Fibroblast of upper back skin (primary cell): ENCODE measurements at places on chromosomes 13 and 19.

GRCh38 chr13:34751492-34751891 lies 190.6 kb upstream of the NBEA start:
- DNase-seq: no peak

DNA sequence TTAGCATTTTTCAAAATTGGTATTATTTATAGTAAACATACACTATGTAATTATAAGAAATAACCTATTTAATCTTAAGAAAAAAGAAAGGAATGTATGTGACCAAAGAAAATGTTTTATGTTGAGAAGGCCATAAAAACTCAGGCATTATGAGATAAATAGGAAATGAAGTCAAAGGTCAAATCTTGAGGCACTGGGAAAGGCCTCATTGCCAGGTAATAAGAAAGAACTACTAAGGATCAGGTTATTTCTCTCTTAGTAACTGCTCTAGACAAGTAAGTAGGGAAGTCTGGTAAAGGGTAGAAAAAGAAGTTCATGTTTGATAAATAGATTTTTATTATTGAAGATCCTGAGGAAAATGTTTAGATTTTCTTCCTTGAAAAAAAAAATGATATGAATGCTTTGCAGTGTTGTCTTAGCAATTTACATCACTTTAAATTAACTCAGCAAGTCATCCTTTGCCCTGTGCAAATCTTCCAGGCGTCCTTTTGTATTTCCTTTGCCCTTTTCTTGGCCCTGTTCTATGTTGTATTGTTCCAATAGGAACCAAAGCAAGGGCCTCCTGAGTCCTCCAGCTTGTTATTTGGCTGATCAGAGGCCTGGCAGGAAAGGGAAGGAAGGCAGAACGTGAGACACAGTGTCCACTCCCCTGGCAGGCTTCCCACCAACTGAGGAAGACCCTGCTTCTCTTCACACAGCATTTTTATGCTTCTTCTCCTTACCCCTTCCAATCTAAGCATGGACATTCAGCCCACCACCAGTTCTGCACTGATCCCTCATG lies 260.4 kb upstream of the MIR17HG start:
- no peak for DNase-seq

GRCh38 chr19:38321646-38322196 lies 2.1 kb downstream of the KCNK6 start:
- no peak for DNase-seq

DNA sequence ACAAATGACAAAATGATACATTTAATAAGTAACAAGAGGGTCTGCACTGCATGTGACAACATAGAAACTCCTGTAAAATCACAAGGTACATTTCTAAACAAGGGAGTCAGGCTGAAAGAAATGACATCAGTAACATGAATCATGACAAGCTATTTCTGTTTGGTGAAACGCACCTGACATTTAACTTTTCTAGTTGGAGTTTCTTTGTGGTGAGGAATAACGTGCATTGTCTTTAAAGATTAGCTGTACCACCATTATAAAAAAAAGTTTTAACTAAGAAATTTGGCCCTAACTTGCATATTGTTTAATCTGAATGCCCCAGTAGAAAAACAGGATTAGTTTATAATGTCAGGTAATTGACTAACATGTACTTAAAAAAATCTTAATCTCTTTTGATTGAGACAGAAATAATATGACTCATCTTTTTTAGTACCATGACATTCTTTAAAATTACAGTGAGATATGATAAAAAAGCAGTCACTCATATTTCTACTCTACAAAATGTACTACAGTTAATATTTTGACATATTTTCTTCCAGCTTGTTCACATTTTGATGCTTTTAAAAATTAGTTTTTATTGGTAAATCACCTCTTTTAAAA lies 418.2 kb downstream of the KLF12 start:
- no peak for DNase-seq

- DNase-seq: no peak
These were observed 50.9 kb upstream of the TEX29 start for GRCh38 chr13:111269508-111269907.

- DNase-seq: peak; percentile 66
These were observed 136.4 kb upstream of the HTR2A start for GRCh38 chr13:47033216-47033615.

DNA sequence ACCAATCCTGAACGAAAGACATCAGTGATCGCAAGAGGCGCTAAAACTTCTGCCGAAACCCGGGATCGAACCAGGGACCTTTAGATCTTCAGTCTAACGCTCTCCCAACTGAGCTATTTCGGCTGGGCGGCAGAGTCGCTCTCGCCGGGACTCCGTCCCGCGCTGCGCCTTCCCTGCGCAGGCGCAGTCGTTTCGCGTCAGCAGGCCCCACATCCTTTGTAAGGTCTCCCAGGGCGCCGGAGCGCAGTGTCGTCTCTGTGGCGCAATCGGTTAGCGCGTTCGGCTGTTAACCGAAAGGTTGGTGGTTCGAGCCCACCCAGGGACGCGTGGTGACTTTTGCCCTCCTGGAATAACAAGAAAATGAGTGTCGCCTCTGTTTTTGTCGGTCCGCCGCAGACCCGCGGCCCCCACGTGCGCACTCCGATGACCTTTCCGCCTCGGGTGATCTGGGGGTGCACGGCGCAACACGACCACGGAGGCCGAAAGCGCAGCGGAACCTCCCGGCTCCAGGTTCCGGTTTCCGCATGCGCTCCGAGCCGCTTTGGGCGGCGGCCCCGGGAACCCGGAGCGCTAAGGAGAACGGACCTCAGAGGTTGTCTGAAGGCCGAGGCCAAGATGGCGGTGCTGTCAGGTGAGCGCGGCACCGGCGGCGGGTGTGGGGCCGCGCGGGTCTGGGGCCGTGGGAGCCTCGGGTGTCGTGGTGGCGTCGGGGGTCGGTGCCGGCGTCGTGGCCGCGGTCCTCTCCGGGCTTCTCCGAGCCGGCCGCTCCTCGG lies at the start of gene NDUFS7:
NDUFS7 (plus strand) TSS at position 596 of the 773 bp plus-strand sequence; CDS start at position 616, 20 bp downstream.
- DNase-seq: peak; percentile 88

DNA sequence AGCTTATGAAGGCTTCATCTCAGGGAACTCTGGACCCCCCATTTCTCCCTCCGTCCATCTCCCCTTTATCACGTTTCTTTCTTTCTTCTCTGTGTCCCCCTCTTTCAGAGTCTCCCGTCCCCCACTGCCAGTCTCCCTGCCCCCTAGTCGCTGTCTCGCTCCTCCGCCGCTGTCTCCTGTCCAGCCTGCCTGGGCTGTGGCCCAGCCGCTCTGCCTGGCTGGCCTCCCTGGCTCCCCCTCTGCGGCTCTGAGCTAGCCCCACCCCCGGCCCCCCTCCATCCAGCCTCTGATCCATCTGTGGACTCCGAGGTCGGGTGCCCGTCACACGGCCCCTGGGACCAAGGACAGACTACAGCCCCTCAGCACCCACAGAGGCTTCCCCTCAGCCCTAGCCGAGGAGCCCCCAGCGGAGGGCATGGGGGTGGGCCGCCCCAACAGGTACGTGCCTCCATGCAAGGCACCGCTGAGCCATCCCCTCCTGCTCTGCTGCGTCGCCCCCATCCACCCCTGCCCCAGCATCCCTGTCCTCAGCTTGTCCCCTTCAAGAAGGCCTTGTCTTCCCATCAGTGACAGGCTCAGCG lies 1.1 kb upstream of the KCNJ14 start:
- DNase-seq: no peak

GRCh38 chr13:46303742-46304385 lies 83.2 kb downstream of the RUBCNL start:
- peak; percentile 7 for DNase-seq

DNA sequence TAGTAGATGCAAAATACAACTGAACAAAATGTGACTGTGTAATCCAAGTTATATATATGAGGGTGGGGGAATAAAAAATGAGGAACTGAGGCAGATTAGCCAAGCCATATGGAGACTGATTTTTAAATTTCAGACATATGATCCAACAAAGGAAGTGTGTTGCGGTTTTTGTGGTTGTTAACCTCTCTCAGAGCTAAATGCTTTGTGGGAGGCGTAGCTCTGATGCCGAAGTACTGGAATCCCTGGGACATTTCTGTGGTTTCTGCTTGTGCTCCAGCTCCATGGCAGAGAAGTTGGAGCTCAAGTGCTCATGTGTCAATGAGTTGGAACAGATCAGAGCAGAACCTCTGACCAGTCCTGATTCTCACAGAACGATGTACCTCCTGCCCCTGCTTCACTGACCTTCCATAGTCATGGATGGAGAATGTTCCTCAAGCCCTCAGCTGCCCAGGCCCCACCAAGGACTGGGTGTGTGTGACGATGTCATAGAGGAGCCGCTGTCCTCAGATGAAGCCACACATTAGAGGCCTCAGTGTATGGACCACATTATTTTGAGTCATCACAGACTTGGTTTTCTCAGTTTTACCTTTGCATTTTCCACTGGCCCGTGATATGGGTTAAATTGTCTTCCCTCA lies 107.6 kb downstream of the SOX1 start:
- DNase-seq: no peak

GRCh38 chr13:108305655-108306054 lies 36.1 kb downstream of the TNFSF13B start:
- no peak for DNase-seq

GRCh38 chr13:30454991-30455390 lies 10.7 kb downstream of the HMGB1 start:
- DNase-seq: no peak

DNA sequence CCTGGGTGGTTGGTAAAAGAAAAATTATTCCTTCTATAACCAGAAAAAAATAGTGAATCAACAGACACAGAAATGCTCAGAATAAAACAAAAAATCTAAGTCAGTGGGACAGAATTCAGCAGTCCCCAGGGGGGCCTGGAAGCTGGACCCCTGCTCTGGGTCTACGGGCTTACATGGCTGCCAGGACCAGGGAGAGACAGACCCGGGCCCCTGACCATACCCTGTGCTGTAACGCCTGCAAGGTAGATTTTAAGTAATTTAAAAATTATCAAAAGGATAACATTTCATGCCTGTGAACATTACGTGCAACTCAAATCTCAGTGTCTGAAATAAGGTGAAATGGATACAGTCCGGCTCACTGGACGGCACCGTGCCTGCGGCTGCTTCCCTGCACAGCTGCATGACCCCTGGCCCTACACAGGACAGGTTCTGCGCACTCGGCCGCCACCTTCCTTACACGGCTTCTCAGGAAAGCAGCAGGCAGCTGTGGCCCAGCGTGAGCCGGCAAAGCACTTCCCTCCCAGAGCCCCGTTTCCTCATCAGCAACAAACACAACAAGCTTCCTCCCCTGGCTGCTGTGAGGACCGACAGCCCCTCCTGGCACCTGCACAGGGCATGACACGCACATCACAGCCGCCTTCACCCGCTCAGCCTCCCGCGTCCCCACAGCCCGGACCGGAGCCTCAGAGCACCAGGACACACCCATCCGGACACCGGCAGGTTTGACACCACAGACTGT lies 22.2 kb downstream of the RASA3 start:
- DNase-seq: no peak

GRCh38 chr13:85738696-85739320 lies 60.4 kb downstream of the SLITRK6 start:
- DNase-seq: peak; percentile 55

GRCh38 chr13:36192166-36192565 lies 22.2 kb downstream of the SOHLH2 start:
- no peak for DNase-seq

DNA sequence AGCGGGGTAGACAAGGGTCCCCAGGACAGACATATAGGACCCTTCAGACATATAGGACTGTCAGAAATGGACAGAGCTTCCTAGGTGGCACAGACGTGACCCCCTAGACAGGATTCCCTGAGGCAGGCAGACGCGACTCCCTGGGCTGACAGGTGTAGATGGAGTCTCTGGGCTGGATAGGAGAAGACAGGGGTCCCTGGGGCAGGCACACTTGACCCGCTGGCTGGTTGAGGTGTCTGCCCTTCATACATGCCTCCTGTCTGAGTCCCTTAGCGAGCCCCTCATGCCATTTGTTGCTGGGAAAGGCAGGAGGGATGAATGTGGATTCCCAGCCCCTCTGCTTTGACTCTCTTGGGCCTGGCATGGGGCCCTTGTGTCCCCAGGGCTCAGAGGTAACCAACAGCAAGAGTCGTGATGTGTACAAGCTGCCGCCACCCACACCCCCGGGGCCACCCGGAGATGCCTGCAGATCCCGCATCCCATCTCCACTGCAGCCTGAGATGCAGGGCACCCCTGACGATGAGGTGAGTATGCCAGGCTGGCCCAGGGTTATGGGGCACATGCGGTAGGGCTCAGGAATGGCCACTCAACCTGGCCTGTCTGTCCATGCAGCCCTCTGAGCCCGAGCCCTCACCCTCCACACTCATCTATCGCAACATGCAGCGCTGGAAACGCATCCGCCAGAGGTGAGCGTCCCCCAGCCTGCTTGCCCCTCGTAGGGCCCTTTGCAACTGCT lies 3.0 kb downstream of the HSPB6 start:
- no peak for DNase-seq

- DNase-seq: no peak
These were observed 11.3 kb upstream of the BTBD2 start for GRCh38 chr19:2026770-2027169.

DNA sequence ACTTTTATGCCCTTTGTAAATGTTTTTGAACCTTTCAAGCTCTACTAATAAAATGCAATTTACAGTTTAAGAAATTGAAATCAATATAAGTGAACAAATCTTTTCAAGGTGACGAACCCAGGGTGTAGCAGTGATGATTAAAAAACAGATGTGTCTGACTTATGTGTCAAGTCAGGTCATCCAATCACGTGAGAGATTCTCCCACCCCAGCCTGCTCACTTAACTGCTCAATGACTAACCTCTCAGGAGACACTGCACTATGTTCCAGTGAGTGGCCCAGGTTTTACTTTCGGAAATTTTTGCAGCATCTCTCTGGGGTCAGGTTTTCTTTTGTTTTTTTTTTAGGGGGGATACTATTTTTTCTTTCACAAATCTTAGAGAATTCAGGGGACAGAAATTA lies 60.7 kb downstream of the ZNF429 start:
- no peak for DNase-seq

- DNase-seq: no peak
These were observed 39.9 kb downstream of the MTMR6 start for GRCh38 chr13:25247360-25247759.

DNA sequence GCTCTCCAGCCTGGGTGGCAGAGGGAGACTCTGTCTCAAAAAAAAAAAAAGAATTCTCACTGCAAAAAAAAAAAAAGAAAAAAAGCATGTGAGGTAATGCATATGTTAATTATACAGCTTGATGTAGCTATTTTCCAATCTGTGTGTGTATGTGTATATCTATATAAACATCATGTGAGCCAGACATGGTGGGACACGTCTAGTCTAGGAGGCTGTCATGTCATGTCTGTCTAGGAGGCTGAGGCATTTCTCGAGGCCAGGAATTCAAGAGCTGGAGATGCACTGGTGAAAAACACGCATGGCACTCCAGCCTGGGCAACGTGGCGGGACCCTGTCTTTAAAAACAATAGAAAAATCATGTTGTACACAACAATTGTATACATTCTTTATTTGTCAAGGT lies 6.9 kb upstream of the SBK3 start:
- no peak for DNase-seq

GRCh38 chr13:37187621-37188020 lies 82.2 kb upstream of the CSNK1A1L start:
- peak; percentile 92 for DNase-seq

DNA sequence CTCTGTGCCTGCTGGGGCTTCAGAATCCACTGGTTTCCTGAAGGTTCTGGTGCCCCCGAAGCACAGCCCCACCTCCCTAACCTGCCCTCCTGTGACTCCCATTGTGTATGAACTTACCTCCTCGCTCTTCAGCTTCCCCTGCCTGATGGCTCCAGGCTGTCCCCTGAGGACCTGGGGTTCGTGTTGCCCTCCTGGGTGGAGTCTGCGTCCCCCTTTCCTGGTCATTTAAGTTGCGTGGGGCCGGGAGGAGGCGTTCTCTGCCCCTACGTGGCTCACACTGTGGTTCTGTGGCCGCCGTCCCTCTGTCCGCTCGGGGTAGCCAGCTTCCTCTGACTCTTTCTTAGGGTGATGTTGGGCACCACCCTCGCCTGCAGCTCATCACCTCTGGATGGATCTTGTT lies 13.9 kb downstream of the TFDP1 start:
- DNase-seq: no peak
